ENCODE measurements at places on chromosomes 4 and X. TPM values are rescaled to one million over a fixed set of nuclear protein-coding genes. Genes with fewer than 3 reads are reported as not detected.

DNA sequence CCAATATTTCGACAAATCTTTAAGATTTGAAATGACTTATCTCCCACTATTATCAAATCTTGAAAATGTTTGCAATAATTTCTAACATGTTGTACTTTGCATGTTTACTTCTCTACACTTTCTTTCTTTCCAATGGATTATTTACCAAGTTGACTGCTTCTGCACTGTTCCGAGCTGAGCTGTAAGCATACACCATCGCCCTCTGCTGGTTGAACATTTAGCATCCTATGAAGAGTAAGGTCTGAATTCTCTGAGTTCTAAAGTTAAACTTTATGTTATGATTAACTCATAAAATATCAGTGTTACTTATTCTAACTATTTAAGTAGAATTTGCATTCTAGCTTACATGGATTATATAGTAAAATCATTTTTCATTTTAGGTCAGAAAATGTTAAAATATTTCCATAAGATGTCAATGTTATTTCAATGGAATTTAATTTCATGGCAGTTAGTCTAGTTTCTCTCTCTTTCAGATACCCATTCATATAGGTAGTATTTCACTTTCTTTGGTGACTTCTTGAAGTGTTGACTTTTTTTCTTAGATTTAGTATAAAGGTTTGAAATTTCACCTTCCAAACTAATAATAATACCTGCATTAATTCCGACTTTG is 137.4 kb downstream of the DKK2 start:
- no peak overlapping the region for H3K4me3 ChIP-seq
- no peaks in the 10 kb centered on the region for H3K4me1 ChIP-seq
- no peak for DNase-seq
- H3K27ac ChIP-seq = no peak overlapping the region
- no peaks in the 10 kb centered on the region for H3K27me3 ChIP-seq
- no peaks in the 10 kb centered on the region for H3K36me3 ChIP-seq

- no peaks in the 10 kb centered on the region for H3K4me1 ChIP-seq
- no peaks in the 10 kb centered on the region for H3K27me3 ChIP-seq
- H3K4me3 ChIP-seq = no peak overlapping the region
- no peak overlapping the region for H3K27ac ChIP-seq
- DNase-seq = no peak
These were observed 300.7 kb upstream of the CXXC4 start for GRCh38 chr4:104795264-104795939.

DNA sequence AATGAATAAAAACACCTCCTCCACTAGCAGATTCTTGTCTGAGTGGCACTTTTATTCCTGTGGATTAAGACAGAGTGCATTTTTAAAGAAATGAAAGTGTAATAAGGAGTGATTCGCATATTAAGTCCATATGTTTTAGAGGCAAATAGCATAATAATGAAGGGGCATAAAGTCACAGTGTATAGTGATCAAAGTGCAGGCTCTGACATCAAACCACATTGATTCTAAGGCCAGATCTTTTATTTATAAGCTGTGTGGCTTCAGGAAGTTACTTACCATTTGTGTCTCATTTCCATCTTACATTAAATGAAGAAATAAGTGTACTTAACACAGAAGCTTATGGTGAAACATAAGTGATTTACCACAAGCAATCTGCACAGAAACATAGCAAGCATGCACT is 332.8 kb downstream of the GASK1B start:
- H3K36me3 ChIP-seq = no peaks in the 10 kb centered on the region
- no peak overlapping the region for H3K27ac ChIP-seq
- no peak for DNase-seq
- H3K4me1 ChIP-seq = no peaks in the 10 kb centered on the region

DNA sequence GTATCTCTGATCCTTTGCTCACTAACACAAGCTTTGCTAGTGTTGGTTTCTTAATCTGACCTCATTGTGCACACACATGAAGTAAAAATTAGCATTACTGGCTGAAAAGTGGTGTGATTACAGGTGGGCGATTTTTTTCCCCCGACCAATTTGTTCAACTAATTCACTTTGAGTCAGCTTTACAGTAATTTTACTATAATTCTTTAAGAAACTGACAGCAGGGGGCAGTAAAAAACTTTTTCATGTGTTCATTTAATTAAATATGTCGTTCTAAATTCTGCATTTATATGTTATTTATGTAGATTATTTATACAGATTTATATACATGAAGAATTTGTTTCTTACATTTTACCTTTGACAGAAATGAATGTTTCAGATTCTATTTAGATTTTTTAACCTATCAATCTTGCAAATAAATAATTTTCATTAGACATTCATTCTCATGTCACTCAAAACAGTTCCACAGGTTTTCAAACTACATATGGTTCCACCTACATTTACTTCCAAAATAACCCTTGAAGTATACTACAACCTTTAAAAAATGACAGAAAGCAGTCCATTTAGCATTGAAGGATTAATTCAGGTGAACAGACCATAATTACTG is 17.5 kb downstream of the PALLD start:
- no peak overlapping the region for H3K27ac ChIP-seq
- no peaks in the 10 kb centered on the region for H3K27me3 ChIP-seq
- H3K4me3 ChIP-seq = no peak overlapping the region
- peaks cover 31% of the 10 kb centered on the region for H3K4me1 ChIP-seq
- no peak for DNase-seq
- H3K36me3 ChIP-seq = no peaks in the 10 kb centered on the region

- DNase-seq = no peak
- no peaks in the 10 kb centered on the region for H3K27me3 ChIP-seq
- no peaks in the 10 kb centered on the region for H3K4me1 ChIP-seq
- H3K4me3 ChIP-seq = no peak overlapping the region
- no peak overlapping the region for H3K27ac ChIP-seq
These were observed 25.6 kb downstream of the SPATA18 start for GRCh38 chr4:52076731-52077130.

GRCh38 chr4:17188547-17189400 is 290.3 kb upstream of the LDB2 start:
- no peaks in the 10 kb centered on the region for H3K36me3 ChIP-seq
- no peak for DNase-seq

GRCh38 chr4:151624626-151625565 is 135.9 kb downstream of the GATB start:
- no peaks in the 10 kb centered on the region for H3K4me1 ChIP-seq
- no peak overlapping the region for H3K27ac ChIP-seq
- DNase-seq = no peak
- peaks cover 4% of the 10 kb centered on the region for H3K27me3 ChIP-seq

DNA sequence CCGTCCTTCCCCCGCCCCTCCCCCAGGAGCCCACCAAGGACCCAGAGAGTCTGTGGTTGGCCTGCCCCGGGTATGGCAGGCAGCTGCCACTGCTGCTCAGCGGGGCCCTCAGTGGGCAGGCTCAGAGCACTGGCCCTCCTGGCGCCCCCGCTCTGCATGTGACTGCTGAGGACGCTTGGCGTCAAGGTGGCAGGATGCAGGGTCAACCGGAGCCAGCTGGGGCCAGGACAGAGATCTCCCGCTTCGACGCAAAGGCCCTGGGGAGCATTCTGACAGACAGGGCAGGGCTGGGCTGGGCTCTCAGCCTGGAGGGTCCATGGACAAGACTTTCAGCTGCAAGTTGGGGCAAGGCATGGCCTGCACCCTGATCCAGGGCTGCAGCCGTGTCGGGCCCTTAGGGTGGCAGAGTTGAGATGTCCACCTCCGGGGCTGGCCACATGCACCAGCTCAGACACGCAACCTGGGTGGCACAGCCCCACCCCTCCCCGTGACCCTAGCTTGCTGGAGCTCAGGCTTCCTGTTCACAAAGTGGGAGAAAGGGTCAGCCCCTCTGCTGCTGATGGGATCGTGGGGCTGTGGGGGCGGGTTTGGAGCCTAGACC is 30.3 kb downstream of the LRPAP1 start:
- no peaks in the 10 kb centered on the region for H3K27me3 ChIP-seq
- no peak overlapping the region for H3K4me3 ChIP-seq
- no peaks in the 10 kb centered on the region for H3K4me1 ChIP-seq

DNA sequence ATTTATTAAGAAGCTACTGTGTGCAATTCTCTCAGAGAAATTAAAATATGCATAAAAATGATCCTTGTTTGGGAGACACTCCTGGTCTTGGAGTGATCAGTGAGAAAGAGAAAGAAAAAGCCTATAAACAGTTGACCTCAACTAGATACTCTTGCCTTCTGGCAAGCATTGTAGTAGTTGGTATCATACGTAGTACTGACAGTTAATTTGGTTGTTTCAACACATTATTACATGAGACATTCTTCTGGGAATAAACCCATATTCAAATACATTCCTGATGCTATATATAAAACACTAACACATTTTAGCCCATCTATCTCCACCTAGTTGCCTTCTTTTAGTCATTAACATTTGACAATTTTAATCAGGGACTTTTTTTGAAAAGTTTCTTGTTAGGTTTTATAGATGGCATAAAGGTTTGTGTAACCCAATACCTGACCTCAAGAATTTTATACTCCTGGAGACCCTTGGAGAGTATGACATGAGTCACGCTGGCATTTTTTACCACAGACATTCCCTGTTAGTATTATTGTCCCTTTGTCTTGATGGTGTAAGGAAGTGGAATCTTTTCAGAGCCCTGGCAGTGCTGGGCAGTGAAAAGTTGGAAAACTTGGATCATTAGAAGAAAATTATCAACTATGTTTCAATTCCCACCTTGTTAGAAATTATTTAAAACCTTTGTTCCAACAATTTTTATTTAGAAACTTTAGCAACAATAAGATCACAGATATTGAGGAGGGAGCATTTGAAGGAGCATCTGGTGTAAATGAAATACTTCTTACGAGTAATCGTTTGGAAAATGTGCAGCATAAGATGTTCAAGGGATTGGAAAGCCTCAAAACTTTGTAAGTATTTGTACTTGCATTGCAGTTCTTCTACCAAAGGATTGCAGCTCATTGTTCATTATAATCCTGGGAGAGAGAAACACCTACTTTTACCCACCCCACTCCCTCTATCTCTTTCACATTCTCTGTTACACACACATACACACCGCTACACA is 167.1 kb upstream of the PACRGL start:
- DNase-seq = no peak
- H3K36me3 ChIP-seq = no peaks in the 10 kb centered on the region
- H3K27me3 ChIP-seq = no peaks in the 10 kb centered on the region

- H3K27me3 ChIP-seq = no peaks in the 10 kb centered on the region
- no peak overlapping the region for H3K27ac ChIP-seq
- no peak overlapping the region for H3K4me3 ChIP-seq
- H3K4me1 ChIP-seq = no peaks in the 10 kb centered on the region
- H3K36me3 ChIP-seq = no peaks in the 10 kb centered on the region
These were observed 172.5 kb downstream of the ANK2 start for GRCh38 chr4:113221990-113222389.

DNA sequence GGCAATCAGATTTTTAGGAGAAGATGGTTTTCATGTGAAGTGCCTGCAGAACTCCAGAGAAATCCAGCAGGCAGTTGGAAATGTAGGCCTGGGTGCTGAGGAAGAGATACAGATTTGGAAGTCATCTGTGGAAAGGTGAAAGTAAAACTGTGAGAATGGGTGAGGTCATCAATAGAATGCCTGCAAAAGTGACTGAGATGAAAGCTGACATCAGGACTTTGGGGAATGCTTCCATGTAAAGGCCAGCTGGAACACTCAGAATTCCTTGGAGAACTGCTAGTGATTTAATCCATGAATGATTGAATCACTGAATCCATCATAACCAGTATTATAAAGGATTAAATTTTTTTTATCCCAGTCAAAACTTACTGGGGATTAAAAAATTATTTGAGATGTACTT is 124.5 kb upstream of the GIMD1 start:
- no peaks in the 10 kb centered on the region for H3K36me3 ChIP-seq
- H3K4me1 ChIP-seq = no peaks in the 10 kb centered on the region
- H3K27me3 ChIP-seq = no peaks in the 10 kb centered on the region
- DNase-seq = no peak

- H3K4me1 ChIP-seq = no peaks in the 10 kb centered on the region
- no peaks in the 10 kb centered on the region for H3K36me3 ChIP-seq
- DNase-seq = no peak
- no peak overlapping the region for H3K4me3 ChIP-seq
These were observed 128.3 kb downstream of the UCHL1 start for GRCh38 chr4:41384992-41385391.

DNA sequence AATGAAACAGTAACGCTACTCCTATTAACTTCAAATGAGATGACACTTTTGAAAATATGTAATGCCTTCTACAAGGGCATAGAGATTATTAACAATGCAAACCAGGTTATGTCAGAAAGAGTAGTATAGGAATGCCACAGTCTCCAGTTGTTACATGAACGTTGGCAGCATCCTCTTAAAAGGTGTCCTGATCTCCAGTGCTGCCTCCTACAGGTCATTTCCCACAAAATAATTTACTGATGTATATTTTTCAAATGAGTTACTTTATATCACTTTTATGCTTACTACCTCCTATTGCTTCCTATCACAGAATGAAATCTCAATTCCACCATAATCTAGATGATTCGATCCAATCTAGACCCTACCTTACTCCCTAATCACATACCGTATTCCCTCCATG is 195.2 kb upstream of the EPHA5 start:
- DNase-seq = no peak
- no peak overlapping the region for H3K4me3 ChIP-seq
- H3K4me1 ChIP-seq = no peaks in the 10 kb centered on the region
- H3K27me3 ChIP-seq = no peaks in the 10 kb centered on the region
- no peaks in the 10 kb centered on the region for H3K36me3 ChIP-seq

- H3K27ac ChIP-seq = no peak overlapping the region
- no peaks in the 10 kb centered on the region for H3K36me3 ChIP-seq
- DNase-seq = no peak
These were observed 55.7 kb downstream of the BTC start for GRCh38 chr4:74738464-74739143.

DNA sequence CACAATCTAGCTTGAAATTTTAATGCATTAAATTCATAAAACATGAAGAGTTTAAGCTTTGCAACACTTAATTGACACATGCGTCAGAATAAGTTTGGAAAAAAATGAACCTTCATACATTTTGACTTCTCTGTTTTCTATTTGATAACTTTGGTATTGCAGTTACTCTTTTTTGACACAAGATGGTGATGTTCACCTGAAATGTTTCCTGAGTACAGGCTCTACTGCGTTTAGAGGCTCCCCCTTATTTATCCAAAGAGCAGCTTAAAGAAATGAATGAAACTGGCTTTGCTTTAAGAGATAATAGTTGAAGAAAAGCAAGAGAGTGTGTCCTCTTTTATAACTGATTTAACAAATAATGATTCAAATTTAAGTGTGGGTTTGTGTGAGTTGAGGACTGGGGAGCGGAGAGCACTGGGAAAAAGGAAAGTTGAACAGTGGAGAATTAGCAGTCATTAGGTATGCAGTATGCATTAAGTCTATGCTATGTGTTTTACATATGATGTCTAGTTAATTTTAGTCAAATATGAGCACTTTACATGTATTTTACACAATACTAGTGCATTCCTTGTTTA is 180.6 kb upstream of the NUDT6 start:
- H3K27ac ChIP-seq = no peak overlapping the region
- DNase-seq = peak; percentile 12
- H3K27me3 ChIP-seq = no peaks in the 10 kb centered on the region
- no peak overlapping the region for H3K4me3 ChIP-seq
- H3K4me1 ChIP-seq = no peaks in the 10 kb centered on the region

GRCh38 chrX:38881727-38882126 is 80.5 kb downstream of the MID1IP1 start:
- DNase-seq = no peak
- no peaks in the 10 kb centered on the region for H3K36me3 ChIP-seq
- no peak overlapping the region for H3K4me3 ChIP-seq
- no peak overlapping the region for H3K27ac ChIP-seq
- H3K27me3 ChIP-seq = no peaks in the 10 kb centered on the region

The STARD8 gene
- 0.42 TPM for total RNA-seq

The FRAS1 gene
- not detected for total RNA-seq

The AKAP4 gene
- not detected for total RNA-seq

The TSPAN6 gene
- total RNA-seq = 0.33 TPM

The NPNT gene
- total RNA-seq = not detected

The GYPB gene
- total RNA-seq = not detected

The COL25A1 gene
- not detected for total RNA-seq

The CENPVL1 gene
- not detected for total RNA-seq

The RNF212 gene
- total RNA-seq = 1.2 TPM

The APOOL gene
- 19.0 TPM for total RNA-seq

The SNX25 gene
- 18.2 TPM for total RNA-seq

The RAP1GDS1 gene
- 53.7 TPM for total RNA-seq
